ENCODE measurements at places on chromosomes 6 and 20.

- peak; percentile 63 for DNase-seq
Observed at GRCh38 chr20:227439-228105, 514 bp downstream of the DEFB129 start.

- DNase-seq, result no peak
Observed at GRCh38 chr6:88730611-88731011, 232.8 kb downstream of the RNGTT start.

- DNase-seq, result no peak
Observed at GRCh38 chr20:43799150-43799711, 72.4 kb upstream of the GTSF1L start.

GRCh38 chr6:88538130-88538706, 372.1 kb upstream of the CNR1 start:
- no peak for DNase-seq

DNA sequence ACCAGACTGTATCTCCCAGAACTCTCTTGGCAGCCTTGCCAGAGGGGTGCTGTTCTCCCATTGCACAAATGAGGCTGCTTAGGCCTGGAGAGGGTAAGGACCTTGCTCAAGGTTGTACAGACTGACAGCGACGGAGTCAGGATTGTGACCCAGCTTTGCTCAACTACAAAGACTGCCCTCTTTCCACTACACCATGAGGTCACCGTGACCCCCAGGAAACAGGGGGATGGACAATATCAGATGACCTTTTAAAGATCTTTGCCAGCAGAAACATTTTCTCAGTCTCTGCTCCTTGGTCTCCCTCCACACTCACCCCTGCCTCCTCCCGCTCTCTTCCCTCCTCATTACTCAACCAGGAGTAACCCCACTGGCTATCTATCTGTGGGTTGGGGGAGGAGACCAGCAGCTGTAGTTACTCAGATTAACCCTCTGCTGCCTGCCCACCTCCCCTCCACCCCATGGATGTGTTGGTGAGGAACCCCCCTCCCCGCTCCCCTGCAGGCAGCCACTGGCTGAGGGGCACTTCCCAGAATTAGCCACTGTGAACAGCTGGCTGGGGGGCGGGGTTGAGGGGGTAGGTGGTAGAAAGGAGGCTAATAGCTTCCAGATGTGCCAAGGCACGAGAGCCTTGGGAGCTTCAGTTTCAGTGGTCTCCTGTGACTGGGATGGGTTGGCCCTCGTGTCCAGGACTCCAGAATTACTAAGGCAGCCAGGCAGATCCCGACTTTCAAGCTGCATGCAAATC, 26.9 kb upstream of the MRPS18A start:
- no peak for DNase-seq

DNA sequence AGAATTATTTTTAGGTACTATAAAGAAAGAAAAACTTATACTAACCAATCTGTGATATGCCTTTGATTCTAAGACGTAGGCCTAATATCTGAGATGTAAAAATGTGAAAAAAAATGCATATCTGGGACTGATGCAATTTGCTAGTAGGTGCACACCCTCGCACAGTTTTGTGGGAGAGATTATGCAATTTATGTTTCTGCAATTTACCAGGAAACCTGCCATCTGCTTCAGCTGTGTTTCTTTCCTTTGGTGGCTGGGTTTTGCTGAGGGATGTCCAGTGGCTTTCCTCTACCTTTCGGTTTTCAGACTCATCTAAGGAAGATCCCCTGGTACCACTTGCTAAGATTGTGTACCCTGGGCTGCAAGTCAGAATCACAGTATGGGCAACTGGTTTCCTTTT, 186.9 kb downstream of the ZFP64 start:
- peak; percentile 62 for DNase-seq

GRCh38 chr6:527989-528673, 128.8 kb downstream of the HUS1B start:
- DNase-seq, result no peak

GRCh38 chr20:63280371-63280770, 7.8 kb downstream of the ARFGAP1 start:
- DNase-seq, result no peak

DNA sequence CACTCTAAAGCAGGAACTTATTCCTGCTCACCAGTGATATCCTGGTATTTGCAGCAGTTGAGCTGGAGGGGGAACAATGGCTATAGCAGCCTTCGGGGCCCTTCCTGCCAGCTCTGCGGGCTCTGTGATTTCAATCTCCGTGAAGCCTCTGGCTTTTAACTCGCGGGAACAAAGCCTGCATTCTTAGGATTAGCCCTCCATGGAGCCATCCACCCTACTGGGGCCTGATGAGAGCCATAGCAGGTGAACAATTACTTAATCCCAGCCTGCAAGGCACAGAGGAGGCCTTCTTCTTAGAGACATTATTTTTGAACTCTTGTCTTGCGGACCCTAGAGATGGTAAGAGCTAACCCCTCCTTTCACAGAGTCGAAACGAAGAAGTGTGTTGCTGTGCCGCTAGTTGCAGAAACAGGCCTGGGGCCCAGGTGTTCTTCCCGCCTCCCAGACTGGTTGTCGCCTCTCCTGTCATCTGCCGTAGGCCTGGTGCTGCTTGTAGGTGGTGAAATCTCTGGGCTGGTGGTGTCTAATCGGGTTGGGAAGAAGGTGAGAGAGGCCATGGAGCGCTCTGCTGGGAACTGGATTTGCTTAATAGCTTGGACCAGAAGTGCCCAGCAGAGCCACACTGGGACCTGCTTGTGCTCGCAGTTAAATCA, 9.7 kb downstream of the GHRH start:
- DNase-seq, result no peak

DNA sequence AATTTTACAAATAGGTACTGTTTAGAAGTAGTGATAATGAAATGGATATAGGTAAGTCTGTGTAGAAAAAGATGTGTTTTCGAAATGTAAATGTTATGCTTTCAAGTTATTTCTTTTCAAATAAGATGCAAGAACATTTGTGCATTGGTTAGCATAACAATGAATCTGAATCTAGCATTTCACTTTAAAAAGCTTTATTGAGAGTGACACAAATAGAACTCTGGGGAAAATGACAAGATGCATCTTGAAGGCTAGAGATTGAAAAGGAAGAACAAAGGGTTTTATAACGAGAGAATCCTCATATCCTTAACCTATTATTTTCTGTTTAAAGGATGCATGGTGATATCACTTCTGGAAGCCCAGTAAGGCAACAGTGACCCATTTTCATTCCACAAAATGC, 639.9 kb upstream of the PTCHD4 start:
- DNase-seq, result no peak

- DNase-seq, result peak; percentile 3
Observed at GRCh38 chr20:38278763-38279162, 18.2 kb upstream of the KIAA1755 start.

- DNase-seq, result no peak
Observed at GRCh38 chr20:4247898-4248858, 232.8 kb upstream of the RNF24 start.

GRCh38 chr20:58142843-58143185, 85.6 kb downstream of the ANKRD60 start:
- DNase-seq, result no peak

DNA sequence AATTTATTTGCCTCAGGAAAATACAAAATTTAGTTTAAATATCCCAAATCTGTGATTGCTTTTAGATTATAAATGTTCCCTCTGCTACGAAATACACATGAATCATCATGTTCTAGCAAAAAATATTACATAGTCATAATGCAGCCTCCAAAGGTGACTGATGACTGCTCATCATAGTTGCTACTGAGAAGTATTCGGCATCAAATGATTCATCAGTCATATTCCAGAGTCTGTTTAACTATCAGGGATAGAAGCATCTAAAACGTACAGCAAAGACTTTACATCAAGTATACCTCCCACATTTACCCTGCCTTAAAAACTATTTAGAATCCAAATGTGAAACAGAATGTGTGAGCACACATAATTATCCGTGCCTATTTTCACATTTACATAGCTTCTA, 626.0 kb downstream of the CDH26 start:
- no peak for DNase-seq

- DNase-seq, result no peak
Observed at GRCh38 chr6:25375125-25375524, 96.0 kb downstream of the CARMIL1 start.

- no peak for DNase-seq
Observed at GRCh38 chr6:77979204-77979603, 326.4 kb downstream of the MEI4 start.

DNA sequence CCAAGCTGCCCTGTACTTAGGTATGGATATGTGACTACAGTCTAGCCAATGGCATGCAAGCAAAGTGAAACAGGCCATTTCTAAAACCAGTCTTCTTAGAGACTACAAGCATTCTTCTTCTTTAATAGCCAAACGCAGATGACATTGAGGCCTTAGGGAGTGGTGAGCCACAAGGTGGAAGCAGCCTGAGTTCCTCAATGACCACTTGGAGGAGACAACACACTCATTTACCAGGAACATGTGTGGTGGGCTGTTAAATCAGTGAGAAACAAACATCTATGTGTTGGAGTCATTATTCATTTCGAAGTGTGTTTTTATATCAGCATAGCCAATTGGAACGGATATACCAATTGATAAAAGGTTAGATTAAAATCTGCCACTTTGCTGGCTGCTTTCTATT, 122.0 kb downstream of the GFRAL start:
- DNase-seq, result peak; percentile 32

GRCh38 chr6:5300206-5300764, 39.0 kb downstream of the FARS2 start:
- no peak for DNase-seq

DNA sequence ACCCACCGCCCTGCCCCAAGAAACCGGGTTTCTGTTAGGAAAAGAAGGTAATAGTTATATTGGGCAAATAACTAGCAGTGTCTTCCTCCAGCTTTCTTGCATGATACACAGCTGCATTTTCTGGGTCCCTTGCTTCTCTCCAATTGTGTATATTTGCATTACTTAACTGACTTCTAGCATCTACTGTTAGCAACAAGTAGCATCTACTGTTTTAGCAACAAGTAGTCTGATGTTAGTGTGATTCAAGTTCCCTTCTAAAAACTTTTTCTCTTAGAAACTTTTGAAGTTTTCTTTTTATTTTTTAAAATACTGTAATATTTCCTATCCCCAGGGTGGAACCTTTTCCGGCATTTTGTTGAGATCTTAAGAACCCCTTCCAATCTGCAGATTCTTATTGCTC, 221.2 kb downstream of the CLIC5 start:
- no peak for DNase-seq

- DNase-seq, result no peak
Observed at GRCh38 chr6:96990462-96990861, 65.9 kb downstream of the KLHL32 start.

GRCh38 chr20:23234311-23235078, 116.1 kb upstream of the NXT1 start:
- no peak for DNase-seq

- DNase-seq, result no peak
Observed at GRCh38 chr6:31479933-31480535, 17.9 kb upstream of the MICB start.

DNA sequence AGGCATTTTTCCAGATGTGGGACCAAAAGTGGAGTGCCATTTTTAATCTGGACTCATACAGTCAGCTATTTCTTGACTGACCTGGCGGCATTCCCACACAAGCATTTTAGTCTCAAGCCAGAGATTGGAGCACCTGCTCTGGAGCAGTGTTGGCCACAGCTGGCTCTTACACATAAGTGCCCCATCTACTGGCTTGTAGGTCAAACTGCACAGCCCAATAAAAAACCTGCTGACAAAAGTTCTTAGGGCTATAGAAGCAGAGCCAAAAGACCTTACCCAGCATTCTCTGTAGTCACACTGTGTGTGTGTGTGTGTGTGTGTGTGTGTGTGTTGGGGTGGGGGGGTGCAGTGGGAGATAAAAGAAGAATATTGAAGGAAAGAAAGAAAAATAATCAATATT, 38.6 kb upstream of the SENP6 start:
- DNase-seq, result peak; percentile 53

DNA sequence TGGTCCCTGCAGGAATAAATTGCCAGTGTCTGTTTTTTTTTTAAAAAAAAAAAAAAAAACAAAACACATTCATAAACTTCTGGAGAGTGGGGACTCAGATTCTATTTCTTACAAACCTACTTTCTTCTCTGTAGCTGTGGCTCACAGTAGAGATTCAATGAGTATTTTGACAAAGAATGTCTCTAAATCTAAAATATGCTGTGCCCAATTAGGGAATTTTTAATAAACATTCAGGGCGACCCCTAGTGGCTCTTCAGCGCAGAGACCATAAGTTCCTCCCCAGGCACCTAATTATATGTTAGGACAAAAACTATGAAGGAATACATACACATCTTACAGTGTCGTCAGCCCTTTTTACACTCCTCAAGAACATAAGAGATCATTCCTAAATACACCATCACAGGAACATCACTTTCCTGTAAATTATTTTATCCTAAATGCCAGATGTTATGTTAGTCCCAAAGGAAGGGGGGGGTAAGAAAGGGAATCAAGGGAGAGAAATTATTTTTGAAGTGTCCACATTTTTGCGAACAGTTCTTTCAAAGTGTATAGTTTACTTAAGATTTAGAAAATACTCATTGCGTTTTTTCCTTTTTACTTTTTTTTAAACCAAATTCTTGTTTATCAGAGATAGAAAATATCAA, 21.8 kb upstream of the NAA20 start:
- DNase-seq, result peak; percentile 59

DNA sequence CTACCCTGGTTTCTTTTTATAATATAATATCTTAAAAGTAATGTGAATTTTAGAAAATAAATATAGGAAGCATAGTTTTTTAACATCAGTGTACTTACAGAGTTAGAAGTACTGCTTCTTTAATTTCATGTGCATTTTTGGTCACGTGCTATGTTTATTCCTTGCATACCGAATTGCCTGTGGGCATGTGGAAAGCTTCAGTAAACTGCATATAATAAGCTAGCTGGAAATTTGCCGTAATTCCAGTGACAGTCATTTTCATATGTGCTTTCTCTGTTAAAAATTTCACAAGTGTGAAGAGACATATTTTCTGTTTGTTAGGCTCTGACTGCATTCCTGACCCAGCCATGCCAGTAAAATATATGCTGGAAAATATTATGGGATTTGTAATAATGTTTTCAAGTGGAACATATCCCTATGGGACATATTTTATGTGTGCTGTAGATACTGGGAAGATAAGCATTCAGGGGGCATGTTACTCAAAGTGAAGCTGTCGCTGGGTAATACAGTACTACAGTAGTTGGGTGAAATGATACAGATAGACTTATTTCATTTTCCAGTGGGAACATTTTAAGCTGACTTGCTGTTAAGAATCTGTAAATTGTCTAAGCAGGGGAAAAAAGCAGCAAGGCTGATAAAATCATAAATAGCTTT, 616.7 kb downstream of the FRK start:
- no peak for DNase-seq

DNA sequence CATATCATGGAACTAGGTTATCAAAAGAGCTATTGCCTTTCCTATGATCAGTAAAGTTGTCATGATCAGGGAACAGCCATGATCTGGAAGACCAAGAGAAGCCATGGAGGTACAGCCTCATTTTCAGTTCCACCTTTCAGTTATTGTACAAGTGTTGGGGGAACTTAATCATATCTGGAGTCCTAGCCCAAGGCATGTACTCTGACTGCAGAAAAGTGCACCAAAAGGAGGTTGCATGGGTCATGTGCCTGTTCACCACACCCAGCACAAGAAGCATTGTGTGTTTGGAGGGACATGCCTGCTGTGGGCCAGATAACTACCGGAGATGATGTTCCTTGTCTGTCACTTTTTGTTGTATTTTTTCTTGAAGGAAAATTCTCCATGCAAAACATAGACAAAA, 185.8 kb upstream of the MAN1A1 start:
- DNase-seq, result no peak

- DNase-seq, result no peak
Observed at GRCh38 chr20:37530696-37531095, 3.0 kb upstream of the BLCAP start.

Data from AML-193 (cell line).